Femur (tissue), 1 donor: ENCODE measurements at places on chromosomes 12 and 14.

GRCh38 chr12:21073129-21073528 lies 57.9 kb upstream of the SLCO1B1 start:
- DNase-seq = no peak

DNA sequence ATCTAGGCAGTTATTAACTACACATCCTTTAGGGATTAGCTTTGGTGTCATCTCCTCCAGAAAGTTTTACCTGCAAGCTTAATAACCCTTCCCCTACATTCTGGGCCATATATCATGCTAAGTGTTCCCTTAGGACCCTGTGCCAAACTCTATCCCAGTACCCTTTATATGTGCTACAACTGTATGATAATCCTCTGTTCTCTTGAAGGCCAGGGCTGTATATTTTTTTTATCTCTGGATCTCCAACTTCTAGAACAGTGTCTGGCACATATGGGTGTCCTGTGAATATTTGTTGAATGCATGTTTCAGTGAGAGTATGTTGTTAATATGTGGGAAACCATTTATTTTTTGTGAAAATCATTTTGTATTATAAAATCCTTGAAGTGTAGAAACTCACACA lies 106.7 kb downstream of the PPM1A start:
- no peak for DNase-seq

GRCh38 chr12:24044941-24045703 lies 95.7 kb upstream of the SOX5 start:
- no peak for DNase-seq

DNA sequence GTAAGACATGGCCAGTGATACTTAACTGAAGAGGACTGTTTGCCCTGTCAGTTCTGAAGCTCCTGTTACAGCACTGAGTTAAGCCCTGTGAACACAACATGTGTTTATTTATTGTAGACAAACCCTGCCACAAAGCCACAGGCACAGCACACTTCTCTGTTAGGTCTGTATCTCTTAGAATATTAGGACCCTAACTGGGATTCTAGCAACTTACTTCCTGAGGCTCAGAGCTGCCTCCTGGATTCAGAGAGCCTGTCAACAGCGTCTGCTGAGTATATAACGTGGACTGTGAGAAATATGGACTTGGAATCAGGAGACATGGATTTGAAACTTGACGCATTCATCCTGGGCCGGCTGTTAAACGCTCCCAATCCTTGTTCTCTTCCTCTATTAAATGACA lies 135.0 kb upstream of the HIF1A start:
- no peak for DNase-seq

DNA sequence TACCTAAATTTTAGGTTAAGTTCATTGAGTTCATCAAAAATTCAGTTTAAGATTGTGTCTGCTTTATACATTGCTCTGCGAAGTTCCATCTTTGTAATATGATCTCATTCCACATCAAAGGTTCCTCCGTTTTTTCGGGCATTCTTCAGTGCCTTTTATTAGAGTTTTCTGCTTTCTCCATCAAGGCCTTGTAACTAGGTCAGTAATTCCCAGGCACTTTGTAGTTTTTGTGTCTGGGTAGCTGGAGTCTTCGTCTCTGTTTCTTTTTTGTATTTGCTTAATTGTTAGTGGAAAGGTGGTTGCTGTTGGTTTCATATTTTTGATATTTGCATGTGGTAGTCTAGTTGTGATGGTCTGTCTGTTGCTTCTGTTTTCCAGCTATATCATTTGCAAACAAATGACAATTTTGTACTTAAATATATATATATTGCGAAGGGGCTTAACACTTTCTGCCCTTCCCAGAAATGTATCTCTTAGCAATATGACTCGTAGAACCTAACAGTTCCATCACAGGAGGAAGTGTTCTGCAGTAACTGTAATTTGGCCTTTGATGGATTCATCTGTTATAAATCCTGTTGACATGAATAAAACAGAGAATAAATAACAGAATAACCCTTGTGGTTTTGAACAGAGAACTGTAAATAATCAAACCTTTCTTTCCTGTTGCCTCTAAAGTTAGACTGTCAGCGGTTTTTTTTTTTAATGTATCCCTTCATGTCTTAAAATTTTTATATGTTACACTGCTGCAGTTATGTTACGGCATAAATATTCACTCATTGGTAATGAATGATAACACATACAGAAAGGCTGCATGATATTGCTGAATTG lies 88.4 kb upstream of the DYNC1H1 start:
- no peak for DNase-seq

DNA sequence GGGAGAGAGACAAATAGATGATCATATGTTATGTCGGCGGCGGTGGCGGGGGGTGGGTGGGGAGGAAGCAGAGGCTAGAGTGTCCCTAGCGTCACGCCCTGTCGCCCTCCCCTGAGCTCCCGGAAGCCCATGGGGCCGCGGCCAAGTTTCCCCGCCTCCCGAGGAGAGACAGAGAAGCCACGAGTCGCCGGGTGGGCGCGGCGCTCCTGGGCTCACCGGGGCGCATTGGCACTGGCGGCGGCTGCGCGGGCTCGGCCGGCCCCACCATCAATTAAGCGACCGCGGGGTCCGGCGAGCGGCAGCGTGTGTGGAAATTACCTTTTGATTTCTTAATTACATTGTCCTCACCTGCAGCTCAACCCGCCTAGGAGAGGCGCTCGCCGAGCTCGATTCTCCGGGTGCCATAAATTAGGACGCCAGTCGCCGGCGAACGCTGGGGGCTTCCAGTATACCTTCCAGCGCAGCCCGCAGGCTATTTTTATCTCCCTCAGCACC lies 119.9 kb upstream of the LHX5 start:
- DNase-seq = no peak
